Activated CD4-positive, alpha-beta T cell treated with anti-CD3 and anti-CD28 coated beads, Interleukin-2, amount 50 U/mL, for 4 hours (primary cell): ENCODE measurements at places on chromosomes 2 and 18.

- DNase-seq: no peak
Measured at GRCh38 chr2:119301413-119301812, 65.2 kb downstream of the C2orf76 start.

GRCh38 chr2:60158262-60158661 is 395.2 kb downstream of the BCL11A start:
- DNase-seq: no peak

DNA sequence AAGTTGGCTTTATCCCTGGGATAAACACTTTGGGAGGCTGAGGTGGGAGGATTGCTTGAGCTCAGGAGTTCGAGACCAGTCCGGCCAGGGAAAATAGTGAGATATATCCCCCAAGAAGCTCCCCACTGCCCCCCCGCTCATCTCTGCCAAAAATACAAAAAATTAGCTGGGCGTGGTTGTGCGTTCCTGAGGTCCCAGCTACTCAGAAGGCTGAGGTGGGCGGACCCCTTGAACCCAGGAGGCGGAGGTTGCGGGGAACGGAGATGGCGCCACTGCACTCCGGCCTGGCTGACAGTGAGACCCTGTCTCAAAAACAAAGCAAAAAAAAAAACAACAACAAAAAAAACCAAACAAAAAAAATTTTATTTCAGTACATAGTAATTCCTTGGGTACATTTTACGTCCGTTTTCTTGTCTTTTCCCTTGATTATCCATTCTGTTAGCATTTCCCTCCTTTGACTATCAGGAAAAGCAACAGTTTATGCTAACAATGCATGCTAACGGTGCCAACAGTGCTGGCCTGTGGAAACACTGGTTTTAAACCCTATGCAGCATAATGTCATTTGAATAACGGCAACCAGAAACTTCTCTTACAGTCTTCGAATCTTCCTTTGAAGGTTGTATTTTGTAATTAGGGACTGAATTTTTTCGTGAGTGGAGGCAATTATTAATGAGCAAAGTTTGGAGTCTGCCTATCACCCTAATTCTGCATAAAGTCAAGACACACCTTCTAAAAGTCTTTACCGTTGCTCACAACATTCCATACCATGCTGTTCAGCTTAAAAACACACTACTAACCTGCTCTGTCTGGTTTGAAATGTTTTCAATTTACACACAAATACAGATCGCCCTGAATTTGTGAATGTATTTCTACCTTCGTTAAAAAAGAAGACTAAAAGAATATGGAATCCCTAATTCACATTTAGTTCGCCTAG is 721 bp upstream of the MIB1 start:
- no peak for DNase-seq

GRCh38 chr2:235564066-235564465 is 70.2 kb downstream of the AGAP1 start:
- no peak for DNase-seq

DNA sequence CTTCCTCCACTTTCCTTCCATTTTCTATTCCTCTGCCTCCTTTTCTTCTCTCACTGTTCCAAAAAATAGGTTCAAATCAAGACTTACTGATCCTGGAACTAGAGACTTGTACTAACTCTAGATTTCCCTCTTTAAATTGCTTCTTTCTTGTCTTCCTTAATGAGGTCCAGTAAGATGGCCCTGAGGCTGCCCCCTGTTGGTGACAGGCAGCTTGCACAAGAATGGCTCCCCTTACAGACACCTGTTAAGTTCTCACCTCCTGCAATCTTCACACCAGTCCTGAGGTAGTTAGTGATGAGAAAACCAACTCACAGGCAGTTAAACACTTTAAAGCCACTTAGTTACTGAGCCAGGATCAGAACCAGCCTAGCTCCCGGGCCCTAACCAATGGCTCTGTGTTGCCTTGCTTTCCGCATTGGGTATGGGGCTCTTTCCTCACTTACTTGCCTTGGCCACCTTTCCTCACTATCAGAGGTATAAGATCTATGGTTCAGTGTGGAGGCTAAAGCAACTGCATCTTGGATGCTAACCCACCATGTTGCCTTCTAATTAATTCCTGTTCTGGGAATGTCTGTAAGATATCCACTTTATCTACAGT is 130.6 kb downstream of the AKAIN1 start:
- no peak for DNase-seq

DNA sequence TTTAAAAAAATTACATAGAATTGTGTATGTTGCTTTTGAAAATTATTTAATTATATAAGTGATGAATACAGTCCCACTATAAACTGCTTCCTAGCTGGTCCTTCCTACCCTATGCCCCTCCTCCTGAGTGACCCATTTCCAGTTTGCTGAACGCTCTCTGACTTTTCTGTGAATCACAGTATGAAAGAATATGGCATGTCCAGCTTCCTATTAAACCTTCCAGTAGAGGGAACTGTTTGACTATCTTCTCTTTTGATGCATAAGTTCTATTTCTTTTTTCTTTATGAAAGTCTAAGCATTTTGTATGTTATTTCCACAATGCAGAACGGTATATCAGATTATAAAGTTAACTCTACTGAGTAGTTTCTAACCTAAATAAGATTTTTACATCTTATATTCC is 41.3 kb downstream of the PSMG2 start:
- no peak for DNase-seq

DNA sequence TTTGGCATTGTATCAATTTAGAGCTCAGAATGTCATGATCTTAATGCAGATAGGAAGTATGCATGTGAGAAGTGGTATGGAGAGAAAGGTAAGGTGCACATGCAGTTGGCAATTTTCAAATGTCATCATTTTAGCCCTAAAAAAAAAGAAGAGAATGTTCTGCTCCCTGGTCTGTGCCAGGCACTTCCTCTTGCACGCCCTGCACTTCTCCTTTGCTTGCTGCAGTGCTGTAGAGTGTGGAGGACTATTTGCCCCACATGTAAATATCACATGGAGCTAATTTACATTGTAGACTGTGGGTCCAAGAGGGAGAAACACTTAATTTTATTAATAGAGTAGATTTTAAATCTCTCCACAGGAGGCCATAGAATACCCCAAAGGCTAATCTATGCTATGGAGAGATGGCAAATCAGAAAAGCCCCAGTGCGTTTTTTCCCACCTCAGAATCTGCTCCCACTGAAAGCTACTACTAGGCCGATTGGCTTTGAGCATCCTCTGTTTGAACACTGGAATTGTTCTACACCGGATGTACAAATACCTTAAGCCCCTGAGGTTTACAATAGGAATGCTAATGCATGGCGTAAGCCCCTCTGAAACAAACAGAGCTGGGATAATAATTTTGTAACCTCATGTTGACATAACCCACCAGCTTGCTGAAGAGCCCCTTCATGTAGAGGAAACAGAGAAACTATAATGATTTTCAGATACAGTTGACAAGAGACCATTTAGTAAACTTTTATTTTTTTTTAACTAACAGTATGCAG is 137.2 kb upstream of the KLHL14 start:
- no peak for DNase-seq

GRCh38 chr2:33240178-33240577 is 236.3 kb upstream of the RASGRP3 start:
- no peak for DNase-seq
